ENCODE measurements at places on chromosomes 13 and 19.
A peak's percentile ranks its signal among the peaks of the same experiment; 100 is the strongest.

GRCh38 chr19:28884786-28885476, 328.0 kb downstream of the UQCRFS1 start:
- no peak for DNase-seq

GRCh38 chr13:85974608-85975366, 175.6 kb upstream of the SLITRK6 start:
- peak; percentile 21 for DNase-seq

- no peak for DNase-seq
Measured at GRCh38 chr13:52061587-52061986, 37.1 kb downstream of the UTP14C start.

DNA sequence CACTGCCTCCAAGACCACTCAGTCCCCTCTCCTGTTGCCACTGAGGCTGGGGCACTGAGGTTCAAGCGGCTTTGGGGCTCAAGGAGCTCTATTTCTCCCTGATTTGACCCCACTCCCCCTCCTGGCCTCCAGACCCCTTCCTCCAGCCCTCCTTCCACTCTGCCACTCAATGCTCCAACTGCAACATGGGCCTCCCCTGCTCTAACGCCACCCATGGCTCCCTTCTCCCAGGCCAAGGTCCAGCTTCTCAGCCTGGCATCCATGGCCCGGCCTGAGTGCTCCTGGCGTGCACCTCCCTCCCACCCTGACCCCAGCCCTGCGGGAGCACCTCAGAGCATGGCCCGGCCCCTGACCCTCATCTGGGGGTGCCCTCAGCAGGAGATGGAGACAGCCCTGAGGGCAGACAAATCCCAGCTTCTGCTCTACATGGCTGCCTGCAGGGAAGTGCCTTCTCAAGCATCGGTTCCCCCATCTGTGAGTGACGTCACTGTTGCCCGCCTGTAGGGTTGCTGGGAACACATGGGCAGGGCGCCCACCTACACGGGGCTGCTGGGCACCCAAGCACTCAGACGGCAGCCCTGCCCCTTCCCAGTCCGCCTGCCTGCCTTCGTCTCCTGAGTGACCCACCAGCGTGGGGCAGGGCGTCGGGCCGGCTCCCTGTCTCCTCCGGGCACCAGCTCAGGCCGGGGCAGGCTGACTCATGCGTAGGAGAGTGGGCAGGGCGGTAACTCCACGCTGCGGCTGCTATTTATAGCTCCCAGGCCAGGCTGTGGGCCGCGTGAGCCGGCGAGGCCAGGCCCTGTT, 1.6 kb upstream of the DIRAS1 start:
- DNase-seq: peak; percentile 9

DNA sequence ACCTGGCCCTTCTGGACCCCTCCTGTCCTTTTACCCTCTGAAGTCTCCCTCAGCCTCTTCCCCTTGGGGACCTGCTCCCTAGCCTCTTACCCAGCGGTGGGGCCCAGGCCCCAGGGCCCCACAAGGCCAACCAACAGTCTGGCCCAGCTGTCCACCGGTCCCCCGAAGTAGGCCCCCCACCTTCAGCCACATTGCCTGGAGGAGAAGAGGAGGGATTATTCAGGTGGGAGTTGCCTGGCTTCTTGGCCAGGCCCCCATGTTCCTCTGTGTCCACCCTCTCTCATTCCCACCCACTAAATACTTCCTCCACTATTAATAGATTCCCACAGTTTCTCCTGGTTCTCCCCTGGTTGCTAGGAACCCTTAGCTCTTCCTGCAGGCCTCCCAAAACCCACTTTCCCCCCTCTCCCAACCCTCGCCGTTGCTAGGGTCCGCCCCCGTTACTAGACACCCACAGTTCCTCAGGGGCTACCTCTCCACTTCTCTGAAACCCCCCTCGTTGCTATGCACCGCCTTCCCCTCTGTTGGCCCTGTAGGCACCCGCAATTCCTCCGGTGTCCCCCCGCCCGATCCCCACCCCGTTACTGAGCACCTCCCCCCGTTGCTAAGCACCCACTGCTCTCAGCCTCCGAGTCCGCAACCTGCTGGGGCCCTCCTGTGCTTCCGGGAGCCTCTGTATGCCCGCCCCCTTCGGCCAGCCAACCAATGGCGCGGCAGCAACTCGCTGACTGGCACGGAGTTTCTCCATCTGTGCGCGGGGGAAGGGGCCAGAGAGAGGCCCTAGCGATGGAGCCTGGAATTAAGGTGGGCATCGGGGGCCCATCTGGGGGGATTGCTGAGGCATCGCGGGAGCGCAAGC, 2.0 kb downstream of the COQ8B start:
- DNase-seq: peak; percentile 93

GRCh38 chr19:1832046-1832663, 16.1 kb downstream of the REXO1 start:
- no peak for DNase-seq

- peak; percentile 12 for DNase-seq
Measured at GRCh38 chr19:6801485-6802086, 29.1 kb downstream of the VAV1 start.

GRCh38 chr19:8088752-8089663, 36.4 kb downstream of the CCL25 start:
- DNase-seq: no peak

DNA sequence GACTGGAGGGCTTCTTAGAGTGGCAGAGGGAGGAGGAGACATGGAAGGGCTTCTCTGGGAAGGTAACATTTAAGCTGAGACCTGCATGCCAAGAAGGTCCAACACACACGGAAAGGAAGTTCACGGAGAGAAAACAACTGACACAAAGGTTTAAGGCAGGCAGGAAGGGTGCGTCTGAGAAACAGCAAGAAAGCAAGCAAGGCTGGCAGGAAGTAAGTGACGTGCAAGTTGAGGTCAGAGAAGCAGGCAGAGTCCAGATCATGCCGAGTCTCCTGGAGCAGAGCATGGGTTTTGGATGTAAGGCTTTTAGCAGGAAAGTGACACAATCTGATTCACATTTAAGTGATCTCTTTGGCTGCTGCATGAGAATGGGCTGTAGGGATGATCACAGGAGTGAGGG, 60.5 kb downstream of the ATP7B start:
- no peak for DNase-seq

DNA sequence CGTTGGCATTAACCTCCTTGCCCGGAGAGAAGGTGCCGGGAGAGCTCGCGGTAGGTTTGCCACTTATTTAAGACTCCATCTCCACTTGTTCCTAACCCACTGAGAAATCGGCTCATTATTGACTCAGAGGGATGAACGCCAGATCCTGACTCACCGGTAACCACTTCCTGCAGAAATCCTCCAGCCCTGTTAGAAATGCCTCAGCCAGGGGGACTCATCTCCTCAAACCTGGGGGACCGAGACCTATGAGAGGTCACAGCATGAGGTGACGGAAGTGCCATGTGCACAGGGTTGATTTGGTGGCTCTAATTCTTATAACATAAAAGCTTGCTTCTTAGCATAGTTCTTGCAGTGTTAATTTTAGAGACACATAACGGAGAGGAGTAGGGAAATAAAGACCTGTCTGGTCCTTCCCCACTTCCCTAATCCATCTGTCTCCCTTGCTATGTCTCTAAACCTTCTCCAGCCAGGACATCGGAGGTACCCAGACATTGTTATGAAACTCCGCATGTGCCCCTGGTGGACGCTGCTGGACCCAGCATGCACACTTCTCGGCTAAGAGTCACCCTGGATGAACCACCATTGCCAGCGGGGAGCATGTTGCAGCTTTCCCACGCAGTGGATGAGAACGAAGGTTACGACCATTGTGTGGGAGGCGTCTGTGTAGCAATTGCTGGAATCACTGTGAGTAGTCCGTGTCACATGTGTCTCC, 158.9 kb downstream of the EFNB2 start:
- DNase-seq: peak; percentile 93

DNA sequence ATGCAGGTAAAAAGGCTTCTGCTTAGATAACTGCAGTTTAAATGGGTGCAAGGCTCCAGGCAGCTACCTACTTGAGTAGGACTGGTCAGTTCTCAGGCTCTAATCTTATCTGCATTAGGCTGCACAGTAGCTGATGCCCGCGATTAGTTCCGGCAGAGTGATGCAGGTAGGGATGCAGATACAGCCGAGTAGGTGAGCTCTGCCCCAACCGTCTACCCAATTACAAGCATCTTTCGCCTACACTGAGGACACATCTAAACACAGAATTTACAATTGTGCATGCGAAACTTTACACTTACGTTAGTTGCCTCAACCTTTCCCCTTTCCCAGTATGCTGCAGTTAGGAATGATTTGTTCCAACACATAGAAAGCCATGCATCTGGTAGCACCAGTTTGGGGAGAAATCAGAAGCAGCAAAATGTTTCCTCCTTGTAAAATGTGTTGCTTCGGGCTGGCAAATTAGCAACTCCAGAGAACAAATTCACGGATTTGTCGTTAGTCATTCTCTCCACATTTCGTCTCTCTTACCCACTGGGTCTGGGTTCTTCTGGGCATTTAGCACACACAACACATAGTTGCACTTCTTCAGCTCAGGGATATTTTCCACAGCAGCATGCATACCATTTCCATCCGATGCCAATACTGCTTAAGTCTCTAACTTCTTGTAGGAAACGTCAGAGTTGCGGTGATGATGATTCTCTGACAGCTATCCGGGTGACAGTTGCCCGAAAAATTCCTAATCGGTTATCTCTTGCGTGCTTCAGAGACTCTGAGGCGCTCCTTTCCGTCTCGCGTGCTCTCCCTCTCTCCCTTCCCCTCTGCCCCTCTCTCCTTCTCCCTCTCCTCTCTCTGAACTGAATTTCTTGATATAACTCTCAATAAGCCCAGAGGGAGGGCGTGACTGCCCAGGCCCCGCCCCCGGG, at the start of gene PCDH9:
Gene PCDH9 (minus strand): TSS at position 856 of the 923 bp plus-strand sequence. CDS start 1,896 bp downstream, outside the sequence.
- no peak for DNase-seq

GRCh38 chr19:50803633-50804419, 13.6 kb downstream of the ACP4 start:
- DNase-seq: no peak

DNA sequence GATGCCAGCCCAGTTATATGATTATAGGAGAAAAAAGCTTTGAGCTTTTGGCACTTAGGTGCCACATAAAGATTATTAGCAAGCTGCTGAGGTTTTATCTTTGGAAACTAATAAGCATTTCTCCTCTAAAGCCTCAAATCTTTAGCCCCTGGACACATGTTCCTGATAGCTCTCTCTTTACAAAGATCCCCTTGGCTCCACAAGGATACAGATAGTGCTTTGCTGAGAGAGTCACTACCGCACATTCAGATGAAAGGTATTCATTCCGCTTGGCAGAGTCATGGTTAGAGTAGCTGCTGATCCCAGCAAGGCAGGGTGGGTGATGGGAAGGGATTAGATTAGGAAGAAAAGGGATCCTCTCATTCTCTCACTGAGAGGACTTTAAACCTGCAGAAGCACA, 28.2 kb upstream of the PSG7 start:
- DNase-seq: peak; percentile 74

GRCh38 chr13:40728595-40728994, 42.4 kb downstream of the MRPS31 start:
- no peak for DNase-seq

DNA sequence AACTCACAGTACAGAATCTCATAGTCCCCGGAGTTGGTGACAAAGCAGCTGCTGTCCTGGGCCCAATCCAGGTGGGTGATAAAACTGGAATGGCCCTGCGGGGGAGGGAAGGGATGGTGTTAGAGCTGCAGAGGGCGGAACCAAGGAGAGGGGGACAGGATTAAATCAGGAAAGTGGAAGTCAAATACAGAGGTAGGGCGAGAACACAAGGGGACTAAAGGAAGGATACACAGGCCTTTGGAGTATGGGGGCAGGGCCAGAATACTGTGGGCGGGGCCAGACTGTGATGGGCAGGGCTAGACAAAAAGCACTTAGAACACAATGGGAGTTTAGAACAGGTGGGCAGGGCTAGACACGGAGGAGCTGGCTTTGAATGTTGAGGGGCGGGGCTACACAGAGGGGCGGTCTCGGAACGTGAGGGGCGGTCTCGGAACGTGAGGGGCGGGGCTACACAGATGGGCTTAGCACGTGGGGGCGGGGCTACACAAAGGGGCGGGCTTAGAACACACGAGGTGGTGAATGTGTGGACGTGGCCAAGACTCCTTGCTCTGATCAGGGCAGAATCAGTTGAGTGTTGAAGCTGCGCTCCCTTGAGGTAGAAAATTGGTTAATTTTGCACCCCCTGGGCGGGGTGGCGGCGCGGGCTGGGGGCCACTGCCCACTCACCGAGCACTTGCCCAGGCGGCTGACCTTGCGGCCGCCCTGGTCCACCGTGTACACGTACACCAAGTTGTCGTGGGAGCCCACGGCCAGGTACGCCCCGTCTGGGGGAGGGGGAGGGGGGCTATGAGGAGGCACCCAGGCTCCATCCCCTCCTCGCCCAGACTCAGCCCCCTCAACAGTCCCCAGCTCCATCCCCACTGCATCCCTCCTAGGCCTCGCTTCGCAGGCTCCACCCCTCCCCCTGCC, 14.0 kb upstream of the GPR4 start:
- DNase-seq: peak; percentile 90

DNA sequence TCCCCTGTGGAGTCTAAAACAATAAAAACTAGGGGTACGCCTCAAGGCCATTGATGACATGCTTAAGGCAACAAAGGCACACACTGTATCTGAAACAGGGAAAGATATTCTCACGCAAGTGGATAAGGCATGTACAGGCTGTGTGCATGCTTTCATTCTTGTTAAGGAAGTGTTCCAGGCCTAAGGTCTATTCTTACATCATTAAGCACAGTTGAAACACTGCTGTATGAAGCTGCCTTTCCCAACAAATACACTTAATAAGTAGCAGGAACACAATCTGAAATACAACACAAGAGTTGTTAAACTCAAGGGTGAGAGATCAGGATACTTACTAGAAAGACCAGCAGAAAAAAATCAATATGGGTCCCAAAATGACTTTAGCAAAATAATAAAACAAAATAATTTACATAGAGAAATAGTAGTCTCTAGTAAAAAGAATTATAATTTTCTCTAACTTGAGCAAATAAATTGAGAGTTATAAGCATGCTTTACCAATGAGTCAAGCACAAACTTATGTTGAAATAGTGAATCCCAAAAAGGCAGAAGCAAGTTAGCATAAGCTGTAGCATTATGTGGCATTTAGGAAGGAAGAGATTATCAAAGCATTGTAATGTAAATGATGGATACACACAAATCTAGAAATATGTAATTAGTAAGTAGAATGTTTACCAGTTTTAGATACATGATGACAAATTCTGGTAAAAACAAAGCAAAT, 796.9 kb downstream of the SLITRK1 start:
- DNase-seq: peak; percentile 49

- DNase-seq: no peak
Measured at GRCh38 chr19:10968527-10969135, 7.8 kb downstream of the SMARCA4 start.

GRCh38 chr19:33819506-33819879, 22.8 kb downstream of the KCTD15 start:
- no peak for DNase-seq

GRCh38 chr13:50403311-50403710, 388.1 kb downstream of the KCNRG start:
- no peak for DNase-seq

DNA sequence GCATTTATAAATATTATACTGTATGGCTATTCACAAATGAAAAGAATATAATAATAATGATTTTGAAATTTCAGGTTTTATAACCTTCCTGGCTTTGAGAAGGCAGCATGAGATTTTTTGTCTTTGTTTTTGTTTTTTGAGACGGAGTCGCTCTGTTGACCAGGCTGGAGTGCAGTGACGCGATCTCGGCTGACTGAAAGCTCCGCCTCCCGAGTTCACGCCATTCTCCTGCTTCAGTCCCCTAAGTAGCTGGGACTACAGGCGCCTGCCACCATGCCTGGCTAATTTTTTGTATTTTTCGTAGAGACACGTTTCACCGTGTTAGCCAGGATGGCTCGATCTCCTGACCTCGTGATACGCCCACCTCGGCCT, 64.1 kb downstream of the ZNF429 start:
- peak; percentile 3 for DNase-seq

Measured in fibroblast of upper back skin (primary cell).